ENCODE measurements at places on chromosomes 5 and 9. TPM values are rescaled to one million over a fixed set of nuclear protein-coding genes. Genes with fewer than 3 reads are reported as not detected.

The SLC2A6 gene
- 104 TPM for total RNA-seq

The PPIC gene
- 5.7 TPM for total RNA-seq

The AMACR gene
- 9.0 TPM for total RNA-seq

The ZMAT2 gene
- total RNA-seq: 71.3 TPM

The C9 gene
- not detected for total RNA-seq

The RFESD gene
- total RNA-seq: 1.1 TPM

The TPPP gene
- total RNA-seq: 44.5 TPM

The MACIR gene
- total RNA-seq: 6.8 TPM

The MEIKIN gene
- total RNA-seq: not detected

The NUP188 gene
- total RNA-seq: 63.6 TPM

The FAM151B gene
- total RNA-seq: 0.29 TPM

The FOXD4 gene
- total RNA-seq: 0.76 TPM

The TAS2R1 gene
- not detected for total RNA-seq

The PCDHB3 gene
- 36.9 TPM for total RNA-seq
